ENCODE measurements at places on chromosomes 5 and 9. TPM values are rescaled to one million over a fixed set of nuclear protein-coding genes. Genes with fewer than 3 reads are reported as not detected.

Gene ATOSB
- total RNA-seq = 22.7 TPM

Gene DBH
- total RNA-seq = not detected

Gene RANBP3L
- total RNA-seq = 0.16 TPM

Gene CTXN3
- 0.24 TPM for total RNA-seq

Gene LCN2
- 525 TPM for total RNA-seq

DNA sequence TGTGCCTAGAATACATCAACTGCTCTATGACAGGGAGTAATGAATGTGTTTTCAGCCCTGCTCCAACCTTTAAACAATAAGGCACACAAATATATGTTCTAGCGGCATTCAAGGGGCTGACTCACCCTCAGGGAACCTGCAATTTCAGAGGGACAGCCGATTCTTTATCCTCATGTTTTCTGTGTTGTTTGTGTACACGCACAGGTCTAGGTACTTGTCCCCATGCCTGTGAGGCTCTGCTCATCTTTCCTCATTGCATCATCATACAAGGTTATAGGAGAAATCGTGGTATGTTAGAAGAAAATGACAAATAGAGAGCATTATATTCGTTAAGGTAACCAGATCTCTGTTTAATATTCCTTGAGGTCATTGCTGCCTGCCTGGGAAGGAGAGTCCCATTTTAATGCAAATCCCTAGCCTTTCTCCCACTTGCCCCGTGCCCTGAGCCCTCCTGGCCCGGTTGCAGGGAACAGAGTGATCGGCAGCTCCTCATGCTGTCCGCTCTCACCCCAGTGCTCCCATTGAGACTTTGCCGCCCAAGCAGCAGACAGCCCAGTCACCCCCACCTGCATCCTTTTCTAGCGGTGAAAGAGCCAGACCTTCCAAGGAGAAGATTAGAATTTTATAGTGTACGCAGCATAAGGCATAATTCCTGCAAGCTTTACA lies 14.6 kb downstream of the MAP1B start:
- ATAC-seq = no peak

- ATAC-seq = no peak
Measured at GRCh38 chr5:34007201-34007620, 639 bp downstream of the AMACR start.

GRCh38 chr5:100641833-100642232 lies 106.7 kb downstream of the FAM174A start:
- no peak for ATAC-seq

DNA sequence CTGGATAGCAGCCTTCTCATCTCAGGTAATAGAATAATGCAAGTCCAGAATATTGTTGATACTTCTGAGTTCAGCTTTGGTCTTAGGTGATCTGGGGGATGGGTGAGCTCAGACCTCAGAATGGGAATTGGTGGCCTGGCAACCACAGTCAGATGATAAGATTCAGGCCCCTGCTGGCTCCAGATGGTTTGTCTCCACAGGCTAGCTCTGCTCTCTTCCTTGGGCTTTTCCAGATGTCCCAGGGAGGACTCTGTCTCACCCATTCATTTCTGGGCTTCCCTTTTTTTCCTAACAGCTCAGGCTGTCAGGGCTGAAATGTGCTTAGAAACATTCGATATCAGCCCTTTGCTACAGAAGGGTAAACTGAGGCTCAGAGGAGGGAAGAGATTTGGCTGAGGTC lies 17.6 kb upstream of the TNFSF15 start:
- no peak for ATAC-seq

GRCh38 chr5:110255194-110255593 lies 471.3 kb downstream of the TMEM232 start:
- ATAC-seq = no peak

DNA sequence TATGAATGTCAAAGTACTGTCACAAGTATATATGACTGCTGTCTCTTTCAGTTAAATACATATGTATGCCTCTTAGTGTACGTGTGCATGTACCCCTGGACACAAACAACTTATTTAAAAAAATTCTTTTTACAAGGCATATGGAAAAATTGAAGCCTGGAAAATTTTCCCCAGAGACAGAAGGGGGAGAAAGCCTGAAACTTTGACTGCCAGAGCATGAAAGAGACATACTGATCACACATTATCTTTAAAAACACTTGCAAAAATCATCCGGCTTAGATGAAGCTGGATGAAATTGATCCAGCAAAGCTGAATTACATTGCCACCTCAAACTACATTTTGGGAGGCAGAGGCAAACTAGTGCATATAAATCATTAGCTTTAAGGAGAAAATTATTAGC lies 88.0 kb upstream of the NFIB start:
- ATAC-seq = no peak

DNA sequence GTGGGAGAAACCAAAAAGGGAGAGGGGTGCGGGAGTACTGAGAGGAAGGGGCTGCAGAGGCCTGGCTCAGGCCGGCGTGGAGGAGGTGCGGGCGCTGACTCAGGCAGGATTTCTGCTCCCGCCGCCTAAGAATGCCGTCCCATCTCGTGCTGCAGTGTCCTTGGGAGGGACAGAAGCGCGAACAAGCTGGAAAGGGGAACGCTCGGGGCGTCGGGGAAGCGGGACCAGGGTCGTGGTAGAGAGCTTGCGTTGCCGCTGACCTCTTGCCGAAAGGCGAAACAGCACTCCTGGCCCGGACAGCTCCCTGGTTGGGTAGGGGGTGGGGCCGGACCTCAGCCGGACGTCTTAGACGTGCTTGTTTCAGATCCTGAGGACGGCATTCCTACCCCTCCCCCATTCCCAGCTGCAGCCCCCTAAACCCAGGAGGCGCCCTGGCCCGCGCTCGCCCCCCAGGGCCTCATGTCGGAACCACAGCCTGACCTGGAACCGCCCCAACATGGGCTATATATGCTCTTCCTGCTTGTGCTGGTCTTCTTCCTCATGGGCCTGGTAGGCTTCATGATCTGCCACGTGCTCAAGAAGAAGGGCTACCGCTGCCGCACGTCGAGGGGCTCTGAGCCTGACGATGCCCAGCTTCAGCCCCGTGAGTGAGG lies 1.1 kb downstream of the RELL2 start:
- peak; percentile 35 for ATAC-seq

- no peak for ATAC-seq
Measured at GRCh38 chr5:107900721-107901120, 230.0 kb upstream of the EFNA5 start.

DNA sequence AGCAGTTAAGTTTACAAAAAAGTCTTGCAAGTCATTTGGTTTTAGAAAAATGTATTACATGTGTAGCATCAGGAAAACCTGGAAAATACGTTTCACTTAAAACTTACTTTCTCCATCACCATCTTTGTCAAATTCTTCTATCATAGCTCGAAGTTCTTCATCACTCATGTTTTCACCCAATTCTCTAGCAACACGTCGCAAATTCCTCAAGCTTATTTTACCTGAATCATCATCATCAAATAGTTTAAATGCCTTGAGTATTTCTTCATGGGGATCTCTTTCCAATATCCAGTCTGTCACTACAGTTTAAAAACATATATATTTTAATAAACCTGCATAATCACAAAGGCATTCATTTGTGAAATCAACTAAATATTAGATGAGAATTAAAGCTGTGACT lies 10.3 kb downstream of the CETN3 start:
- no peak for ATAC-seq

DNA sequence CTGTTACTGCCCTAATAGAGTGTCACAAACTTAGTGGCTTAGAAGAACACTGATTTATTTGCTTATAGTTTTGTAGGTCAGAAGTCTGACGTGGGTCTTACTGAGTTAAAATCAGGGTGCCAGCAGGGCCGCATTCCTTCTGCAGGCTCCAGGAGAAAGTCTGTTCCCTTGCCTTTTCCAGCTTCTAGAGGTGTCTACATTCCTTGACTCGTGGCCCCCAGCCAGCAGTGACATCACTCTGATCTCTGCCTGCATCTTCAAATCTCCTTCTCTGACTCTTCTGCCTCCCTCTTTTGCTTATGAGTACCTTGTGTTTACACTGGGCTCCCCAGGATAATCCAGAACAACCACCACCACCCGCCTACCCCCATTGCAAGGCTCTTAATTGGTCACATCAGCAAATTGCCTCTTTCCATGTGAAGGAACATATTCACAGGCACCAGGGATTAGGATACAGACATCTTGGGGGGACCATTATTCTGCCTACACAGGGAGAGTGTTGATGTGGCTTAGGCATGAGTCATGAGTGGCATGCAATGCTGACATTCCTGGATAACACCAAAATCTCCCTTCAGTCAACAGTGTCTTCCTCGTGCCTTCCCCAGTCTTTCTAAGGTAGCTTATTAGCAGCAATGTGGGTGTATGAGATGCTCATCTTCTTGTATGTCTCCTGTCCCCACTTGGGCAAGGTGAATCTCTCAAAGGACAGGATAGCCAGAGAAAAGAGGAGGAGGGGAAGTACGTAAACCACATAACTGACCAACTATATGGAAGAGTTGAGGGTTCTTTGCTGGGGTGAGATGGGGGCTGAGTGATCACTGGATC lies 24.4 kb downstream of the CYFIP2 start:
- no peak for ATAC-seq

DNA sequence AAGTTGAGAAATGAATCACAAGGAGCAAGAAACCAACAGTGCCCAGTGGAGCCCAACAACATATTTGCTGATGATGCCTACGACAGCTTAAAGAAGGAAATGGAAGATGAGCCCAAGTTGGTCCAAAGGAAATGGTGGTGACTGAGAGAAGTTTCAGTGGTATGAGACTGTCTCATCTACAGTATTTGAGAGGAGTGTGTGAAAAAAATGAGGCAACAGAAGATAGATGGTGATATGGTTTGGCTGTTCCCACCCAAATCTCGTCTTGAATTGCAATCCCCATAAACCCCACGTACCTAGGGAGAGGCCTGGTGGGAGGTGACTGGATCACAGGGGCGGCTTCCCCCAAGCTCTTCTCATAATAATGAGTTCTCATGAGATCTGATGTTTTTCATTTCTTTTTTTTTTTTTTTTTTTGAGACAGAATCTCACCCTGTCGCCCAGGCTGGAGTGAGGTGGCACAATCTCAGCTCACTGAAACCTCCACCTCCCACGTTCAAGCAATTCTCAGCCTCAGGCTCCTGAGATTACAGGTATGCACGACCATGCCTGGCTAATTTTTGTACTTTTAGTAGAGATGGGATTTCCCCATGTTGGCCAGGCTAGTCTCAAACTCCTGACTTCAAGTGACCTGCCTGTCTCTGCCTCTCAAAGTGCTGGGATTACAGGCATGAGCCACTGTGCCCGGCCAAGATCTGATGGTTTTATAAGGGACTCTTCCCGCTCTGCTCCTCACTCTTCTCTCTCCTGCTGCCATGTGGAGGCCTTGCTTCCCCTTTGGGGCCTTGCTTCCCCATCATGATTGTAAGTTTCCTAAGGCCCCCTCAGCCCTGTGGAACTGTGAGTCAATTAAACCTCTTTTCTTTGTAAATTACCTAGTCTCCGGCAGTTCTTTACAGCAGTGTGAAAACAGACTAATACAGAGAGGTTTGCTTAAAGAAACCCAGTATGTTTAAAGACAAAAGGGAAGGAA lies 30.2 kb downstream of the EFCAB9 start:
- ATAC-seq = no peak

DNA sequence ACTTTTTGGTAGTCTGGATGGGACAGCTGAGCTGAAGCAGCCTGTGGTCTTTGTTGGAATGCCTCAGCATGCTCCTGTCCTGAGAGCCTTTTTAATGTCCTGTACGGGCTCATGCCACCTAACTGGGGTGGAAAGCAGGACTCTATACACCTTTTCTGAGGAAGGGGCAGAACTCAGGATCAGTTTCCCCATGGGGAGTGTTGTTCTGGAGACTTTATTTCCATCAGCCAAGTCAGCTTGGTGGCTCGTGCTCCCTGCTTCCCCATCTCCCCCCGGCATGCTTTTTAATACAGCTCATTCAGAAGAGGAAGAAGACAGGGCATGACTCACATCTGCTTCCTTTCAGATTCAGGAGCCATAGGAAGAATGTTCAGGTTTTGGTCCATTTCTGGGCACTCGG lies 5.1 kb upstream of the SEPTIN8 start:
- no peak for ATAC-seq

DNA sequence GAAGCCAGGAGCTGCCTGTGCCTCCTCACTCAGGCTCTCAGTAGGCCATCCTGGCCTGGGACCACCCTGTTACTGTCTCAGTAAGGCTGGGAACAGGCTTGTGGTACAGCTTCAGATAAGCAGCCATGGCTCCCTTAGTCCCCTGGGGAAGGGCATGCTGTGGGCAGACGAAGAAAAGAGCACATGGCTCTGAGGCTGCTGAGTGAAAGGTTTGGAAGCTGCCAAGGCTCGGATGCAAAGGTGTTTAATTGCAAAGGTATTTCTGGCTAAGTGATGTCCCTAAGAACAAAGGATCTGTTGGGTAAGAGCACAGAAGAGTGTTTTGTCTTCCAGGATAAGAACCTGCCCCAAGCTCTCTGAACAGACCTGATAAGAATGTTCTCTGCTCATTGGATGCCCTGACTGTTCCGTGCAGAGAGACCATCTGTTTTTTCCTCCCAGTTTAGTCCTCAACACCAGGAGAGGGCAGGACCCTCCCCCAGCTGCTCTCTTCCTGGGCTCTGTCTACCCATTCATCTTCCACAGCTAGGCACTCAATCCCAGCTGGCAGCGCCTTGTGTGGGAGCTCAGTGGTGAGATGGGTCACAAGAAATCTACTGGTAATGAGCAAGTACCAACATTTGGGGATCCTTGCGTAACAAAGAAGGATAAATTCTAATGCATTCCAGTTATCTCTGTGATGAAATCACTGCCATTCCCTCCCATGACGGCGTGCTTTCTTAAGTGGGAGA lies 17.7 kb downstream of the ANGPTL2 start:
- ATAC-seq = no peak

DNA sequence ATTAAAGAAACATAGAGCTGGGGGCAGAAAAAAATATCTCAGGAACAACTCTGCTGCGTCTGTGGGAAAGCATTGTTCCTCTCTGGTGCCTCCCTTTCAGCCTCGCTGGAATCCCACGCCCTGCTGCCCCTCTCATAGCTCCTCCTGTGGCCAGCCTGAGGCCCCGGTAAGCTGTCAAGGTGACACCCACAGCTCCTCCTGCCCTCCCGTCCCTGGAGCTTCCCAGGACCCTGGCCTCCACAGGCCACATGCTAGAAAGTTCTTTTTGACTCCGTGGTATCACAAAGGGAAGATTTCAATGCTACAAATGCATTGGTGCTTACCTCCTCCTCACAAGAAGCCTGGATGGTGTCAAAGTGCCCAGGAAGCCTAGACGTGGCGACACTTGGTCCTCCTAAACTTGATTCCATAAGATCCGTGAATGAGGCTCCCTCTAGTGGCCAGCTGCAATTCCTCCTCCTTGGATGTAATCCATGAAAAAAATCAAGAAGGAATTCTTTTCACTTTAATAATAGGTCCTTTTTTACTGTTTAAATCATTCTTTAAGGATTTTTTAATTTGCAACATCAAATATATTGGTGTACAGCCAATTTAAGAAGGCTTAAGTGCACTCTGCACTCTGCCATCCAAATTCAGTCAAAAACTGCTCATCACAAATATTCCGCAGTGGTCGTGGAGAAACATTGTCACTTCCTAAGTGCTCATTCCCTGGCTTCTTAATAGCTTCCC lies 104.9 kb downstream of the CFAP90 start:
- no peak for ATAC-seq

DNA sequence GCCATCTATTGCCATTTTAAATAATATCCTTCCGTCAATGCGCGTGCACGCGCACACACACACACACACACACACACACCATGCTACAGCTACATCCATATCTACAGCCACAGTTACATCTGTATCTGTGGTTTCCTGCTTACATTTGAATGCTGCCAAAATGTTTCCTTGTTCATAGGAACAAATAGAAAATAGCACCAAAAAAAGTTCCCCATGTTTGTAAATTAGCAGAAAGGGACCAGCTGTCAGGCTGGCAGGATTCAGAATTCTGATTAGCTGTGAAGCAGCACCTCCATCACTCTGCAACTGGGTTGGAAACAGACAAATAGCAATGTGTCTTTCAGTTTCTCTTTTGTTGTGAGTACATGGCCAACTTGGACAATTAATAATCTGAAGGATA lies 601.5 kb downstream of the IRX1 start:
- no peak for ATAC-seq

Measured in esophagus mucosa (tissue), 1 donor.